ENCODE measurements at places on chromosomes 5 and 9.

DNA sequence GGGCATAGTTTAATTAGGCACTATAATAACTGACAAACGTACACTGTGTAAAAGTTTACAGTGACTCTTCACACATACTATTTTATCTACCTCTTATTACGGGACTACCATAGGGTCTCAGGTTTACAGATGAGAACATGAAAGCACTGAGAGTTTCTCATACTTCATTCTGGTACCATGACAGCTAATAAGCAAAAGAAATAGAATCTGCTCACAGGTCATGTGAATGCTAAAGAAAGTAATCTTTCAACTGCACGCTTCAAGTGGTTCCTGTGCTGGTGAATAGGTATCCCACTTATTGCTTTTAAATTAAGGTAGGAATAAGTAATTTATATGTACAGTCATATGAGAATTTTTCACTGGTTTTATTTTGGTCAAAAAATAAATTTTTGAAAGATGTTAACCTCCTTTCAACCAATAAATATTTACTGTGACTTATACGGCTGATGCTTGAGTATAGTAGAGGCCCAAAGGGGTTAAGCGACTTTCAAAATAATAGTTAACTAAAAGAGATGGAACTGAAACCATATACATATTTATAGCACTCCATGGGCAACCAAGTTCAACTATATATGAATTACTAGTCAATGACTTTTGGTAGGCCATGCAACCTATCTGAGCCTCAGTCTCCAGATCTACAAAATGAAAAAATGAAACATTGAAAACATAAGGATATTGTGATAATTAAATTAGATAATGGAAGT lies 8.1 kb downstream of the CDKN2A start:
- DNase-seq: no peak

DNA sequence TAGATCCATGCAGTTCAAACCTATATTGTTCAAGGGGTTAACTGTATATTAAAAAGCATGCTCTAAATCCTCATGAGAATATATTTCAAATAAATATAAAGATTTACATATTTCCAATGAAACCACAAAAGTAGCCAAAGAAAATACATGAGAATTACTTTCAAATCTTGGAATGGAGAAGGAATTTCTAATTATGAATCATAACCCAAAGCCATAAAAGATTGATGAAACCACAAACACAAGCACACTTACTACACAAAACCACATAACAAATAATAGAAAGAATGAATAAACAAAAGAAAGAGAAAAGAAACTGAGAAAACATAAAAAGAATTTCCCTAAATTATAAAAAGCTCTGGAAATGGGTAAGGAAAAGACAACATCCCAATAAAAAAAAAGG lies 16.0 kb downstream of the ERP44 start:
- no peak for DNase-seq

GRCh38 chr9:136484153-136485048 lies 1.6 kb upstream of the SEC16A start:
- no peak for DNase-seq

DNA sequence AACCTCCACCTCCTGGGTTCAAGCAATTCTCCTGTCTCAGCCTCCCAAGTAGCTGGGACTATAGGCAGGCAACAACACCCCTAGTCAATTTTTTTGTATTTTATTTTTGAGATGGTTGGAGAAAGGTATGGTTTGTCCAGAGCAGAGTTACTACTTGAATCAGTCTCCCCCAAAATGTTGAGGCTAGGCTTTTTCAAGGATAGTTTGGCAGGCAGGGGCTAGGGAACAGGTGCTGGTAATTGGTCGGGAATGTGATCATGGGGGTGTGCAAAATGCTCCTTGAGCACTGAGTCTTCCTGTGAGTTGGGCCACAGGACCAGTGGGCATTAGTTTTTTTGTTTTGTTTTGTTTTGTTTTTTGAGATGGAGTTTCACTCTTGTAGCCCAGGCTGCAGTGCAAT lies 28.3 kb upstream of the PRRC2B start:
- DNase-seq: no peak

- no peak for DNase-seq
Measured at GRCh38 chr9:93079371-93079770, 16.6 kb upstream of the CARD19 start.

DNA sequence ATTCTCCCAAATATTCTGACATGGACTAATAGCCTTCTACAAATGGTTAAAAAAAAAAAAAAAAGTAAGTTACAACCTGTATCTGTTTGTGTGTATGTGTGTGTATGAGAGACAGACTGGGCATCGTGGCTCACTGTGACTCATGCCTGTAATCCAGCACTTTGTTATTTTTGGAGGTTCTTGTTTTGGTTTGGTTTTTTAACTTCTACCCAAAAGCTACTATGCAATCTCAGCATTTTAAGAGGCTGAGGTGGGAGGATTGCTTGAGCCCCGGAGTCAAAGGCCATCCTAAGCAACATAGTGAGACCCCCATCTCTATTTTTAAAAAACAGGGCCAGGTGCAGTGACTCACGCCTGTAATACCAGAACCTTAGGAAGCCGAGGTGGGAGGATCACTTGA lies 17.6 kb upstream of the HAVCR1 start:
- no peak for DNase-seq

DNA sequence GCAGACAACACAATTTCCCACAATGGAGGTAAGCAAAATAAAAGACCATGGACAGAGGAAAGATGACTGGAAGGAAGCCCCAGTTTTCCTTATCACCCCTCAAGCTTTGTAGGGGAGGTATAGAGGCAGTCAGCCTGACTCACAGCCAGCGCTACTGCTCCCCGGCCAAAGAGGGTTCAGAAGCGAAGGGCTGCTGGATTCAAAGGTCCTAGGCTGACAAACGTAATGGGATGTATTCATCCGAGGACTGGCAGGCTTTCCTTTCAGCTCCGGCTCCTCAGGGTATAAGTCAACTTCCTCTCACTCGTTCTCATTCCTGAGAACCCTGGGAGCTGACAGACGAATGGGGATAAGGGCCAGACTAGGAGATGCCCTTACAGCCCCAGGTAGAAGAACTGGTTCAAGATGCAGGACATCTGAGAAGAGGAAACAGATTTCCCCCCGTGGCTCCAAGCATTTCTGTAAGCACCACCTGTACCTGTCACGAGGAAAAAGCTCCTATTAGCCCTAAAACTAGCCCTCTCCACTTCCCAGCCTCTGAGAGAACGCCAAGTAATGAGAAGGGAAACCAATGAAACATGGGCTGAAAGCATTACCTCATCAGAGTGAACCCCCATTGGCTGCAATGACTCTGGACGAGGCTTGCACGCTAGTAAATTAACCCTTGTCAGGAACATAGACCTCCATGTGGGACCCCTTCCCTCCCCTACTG lies 22.1 kb upstream of the FAM13B start:
- peak; percentile 86 for DNase-seq

GRCh38 chr9:26669701-26670670 lies 222.6 kb downstream of the CAAP1 start:
- DNase-seq: peak; percentile 56

DNA sequence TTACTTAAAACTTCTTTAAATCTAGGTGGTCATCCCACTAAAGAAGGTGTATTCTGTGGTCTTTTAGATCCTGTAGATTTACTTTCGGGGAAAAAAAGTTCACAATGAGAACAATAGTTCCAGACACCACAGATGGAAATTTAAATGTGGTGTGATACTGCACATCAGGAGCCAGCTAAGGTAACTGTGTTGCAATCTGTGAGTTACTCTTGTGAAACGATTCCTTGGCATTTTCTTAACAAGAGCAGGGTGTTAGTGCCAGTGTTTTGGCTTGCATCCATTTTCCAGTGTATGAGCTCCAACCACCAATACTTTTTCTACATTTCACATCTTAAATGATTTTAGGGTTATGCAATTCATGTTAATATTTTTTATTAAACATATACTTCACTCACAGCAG lies 674.5 kb downstream of the CETN3 start:
- DNase-seq: no peak

GRCh38 chr5:59553992-59554391 lies 339.5 kb downstream of the PDE4D start:
- DNase-seq: no peak

- no peak for DNase-seq
Measured at GRCh38 chr5:10612251-10612650, 48.4 kb downstream of the ANKRD33B start.

GRCh38 chr5:146378986-146379385 lies 40.3 kb downstream of the POU4F3 start:
- DNase-seq: no peak

DNA sequence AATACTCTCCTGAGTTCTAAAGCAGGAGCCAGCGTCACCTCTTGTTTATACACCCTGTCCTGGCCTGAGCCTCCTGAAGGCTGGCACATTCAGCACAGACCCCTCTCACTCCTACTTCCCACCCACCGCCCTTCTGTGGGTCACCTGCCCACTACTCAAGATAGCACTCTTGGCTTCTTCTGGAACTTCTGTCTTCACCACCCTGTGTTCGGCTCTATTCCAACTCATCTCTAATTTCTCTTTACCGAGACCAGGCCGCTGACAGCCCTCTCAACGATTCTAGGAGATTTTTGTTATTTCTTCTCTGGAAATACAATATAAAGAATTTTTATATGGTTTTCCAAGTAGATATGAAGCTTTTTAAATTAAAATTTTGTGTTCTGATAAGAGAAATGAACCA lies 57.4 kb downstream of the IRF1 start:
- no peak for DNase-seq

- no peak for DNase-seq
Measured at GRCh38 chr5:53114988-53115387, 5.4 kb upstream of the MOCS2 start.

GRCh38 chr5:171599957-171600612 lies 180.6 kb downstream of the FGF18 start:
- no peak for DNase-seq

GRCh38 chr5:17680737-17681136 lies 46.5 kb downstream of the TAF11L14 start:
- DNase-seq: no peak

- no peak for DNase-seq
Measured at GRCh38 chr9:91214086-91214485, 147.6 kb downstream of the AUH start.

GRCh38 chr9:21974343-21974721 lies 19.9 kb downstream of the CDKN2A start:
- DNase-seq: no peak

Data from head of caudate nucleus (tissue), 42 donors.